ENCODE measurements at places on chromosomes 1 and 21. TPM values are rescaled to one million over a fixed set of nuclear protein-coding genes. Genes with fewer than 3 reads are reported as not detected.

DNA sequence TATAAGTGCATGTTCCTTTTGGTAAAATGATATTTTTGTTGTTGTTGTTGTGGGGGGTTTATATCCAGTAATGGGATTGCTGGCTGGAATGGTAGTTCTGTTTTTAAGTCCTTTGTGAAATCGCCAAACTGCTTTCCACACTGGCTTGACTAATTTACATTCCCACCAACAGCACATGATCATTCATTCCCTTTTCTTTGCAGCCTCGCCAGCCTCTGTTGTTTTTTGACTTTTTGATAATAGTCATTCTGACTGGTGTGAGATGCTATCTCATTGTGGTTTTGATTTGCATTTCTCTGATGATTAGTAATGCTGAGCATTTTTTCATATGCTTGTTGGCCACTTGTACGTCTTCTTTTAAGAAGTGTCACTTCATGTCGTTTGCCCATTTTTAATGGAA, 188.5 kb upstream of the CHRM3 start:
- no peaks in the 10 kb centered on the region for H3K36me3 ChIP-seq
- DNase-seq, result no peak
- H3K27ac ChIP-seq, result no peak overlapping the region
- no peaks in the 10 kb centered on the region for H3K27me3 ChIP-seq
- H3K4me3 ChIP-seq, result no peak overlapping the region

DNA sequence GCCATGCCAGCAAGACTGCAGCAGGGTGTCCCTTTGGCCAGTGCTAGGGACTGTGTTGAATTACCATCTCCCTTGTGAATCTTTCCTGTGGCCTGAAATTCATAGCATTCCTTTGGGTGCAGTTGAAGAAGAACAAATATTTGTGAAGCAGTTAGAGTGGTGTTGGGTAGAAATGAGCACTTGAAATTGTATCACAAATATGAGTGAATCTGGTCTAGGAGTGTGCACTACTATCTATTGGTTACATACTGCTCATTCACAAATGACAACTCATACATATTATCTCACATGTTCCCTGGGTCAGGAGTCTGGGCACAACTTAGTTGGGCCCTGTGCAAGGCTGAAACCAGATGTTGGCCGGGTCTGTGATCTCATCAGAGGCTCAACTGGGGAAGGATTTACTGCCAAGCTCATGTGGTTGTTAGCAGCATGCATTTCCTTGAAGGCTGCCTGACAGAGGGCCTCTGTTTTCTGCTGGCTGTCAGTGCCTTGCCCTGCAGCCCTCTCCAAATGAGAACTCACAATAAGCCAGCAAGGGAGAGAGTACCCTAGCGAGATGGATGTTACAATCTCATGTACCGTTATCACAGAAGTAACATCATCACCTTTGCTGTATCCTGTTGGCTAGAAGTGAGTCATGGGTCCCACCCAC, 23.8 kb downstream of the AJAP1 start:
- no peak for DNase-seq
- no peaks in the 10 kb centered on the region for H3K36me3 ChIP-seq
- H3K27me3 ChIP-seq, result no peaks in the 10 kb centered on the region
- H3K27ac ChIP-seq, result no peak overlapping the region
- H3K4me1 ChIP-seq, result no peaks in the 10 kb centered on the region

C1orf141 gene
- not detected for total RNA-seq

- H3K4me3 ChIP-seq, result no peak overlapping the region
- H3K4me1 ChIP-seq, result no peaks in the 10 kb centered on the region
- no peaks in the 10 kb centered on the region for H3K27me3 ChIP-seq
- no peaks in the 10 kb centered on the region for H3K36me3 ChIP-seq
- DNase-seq, result no peak
- no peak overlapping the region for H3K27ac ChIP-seq
These were observed 731.4 kb downstream of the LTN1 start for GRCh38 chr21:28261298-28261697.

- H3K27ac ChIP-seq, result no peak overlapping the region
- peaks cover 12% of the 10 kb centered on the region for H3K4me1 ChIP-seq
- H3K36me3 ChIP-seq, result no peaks in the 10 kb centered on the region
- DNase-seq, result no peak
- H3K27me3 ChIP-seq, result no peaks in the 10 kb centered on the region
These were observed 32.4 kb upstream of the PTGFRN start for GRCh38 chr1:116877141-116877818.

DNA sequence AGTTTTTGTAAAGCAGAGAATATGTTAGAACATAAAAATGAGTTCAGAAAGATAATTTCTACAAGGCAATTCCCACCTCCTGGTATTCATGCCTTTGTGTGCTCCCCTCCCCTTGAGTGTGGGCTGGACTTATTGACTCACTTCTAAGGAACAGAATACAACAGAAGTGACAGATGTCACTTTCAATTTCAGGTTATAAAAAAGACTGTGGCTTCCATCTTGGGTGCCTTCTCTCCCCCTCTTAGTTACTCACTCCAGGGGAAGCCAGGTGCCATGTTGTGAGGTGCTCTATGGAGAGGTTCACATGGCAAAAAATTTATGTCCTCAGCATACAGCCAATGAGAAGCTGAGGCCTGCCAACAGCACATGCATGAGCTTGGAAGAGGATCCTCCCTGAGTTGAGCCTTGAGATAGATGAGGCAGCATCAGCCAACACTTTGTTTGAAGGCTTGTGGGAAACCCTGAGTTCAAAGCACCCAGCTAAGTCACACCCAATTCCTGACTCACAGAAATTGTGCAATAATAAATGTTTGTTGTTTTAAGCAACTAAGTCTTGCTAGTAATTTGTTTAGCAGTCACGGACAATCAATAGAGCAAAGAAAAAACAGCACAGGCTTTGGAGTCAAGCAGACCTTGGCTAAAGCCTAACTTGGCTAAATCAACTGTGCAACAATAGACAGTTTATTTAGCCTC, 73.5 kb upstream of the NGF start:
- H3K4me3 ChIP-seq, result no peak overlapping the region
- H3K27me3 ChIP-seq, result no peaks in the 10 kb centered on the region
- DNase-seq, result peak; percentile 71
- H3K27ac ChIP-seq, result peak overlapping the region; percentile 22
- peaks cover 43% of the 10 kb centered on the region for H3K4me1 ChIP-seq

- no peaks in the 10 kb centered on the region for H3K27me3 ChIP-seq
- no peak overlapping the region for H3K4me3 ChIP-seq
- H3K27ac ChIP-seq, result no peak overlapping the region
- no peaks in the 10 kb centered on the region for H3K4me1 ChIP-seq
- H3K36me3 ChIP-seq, result peaks cover 3% of the 10 kb centered on the region
These were observed 4.9 kb upstream of the CORT start for GRCh38 chr1:10444795-10445397.

DNA sequence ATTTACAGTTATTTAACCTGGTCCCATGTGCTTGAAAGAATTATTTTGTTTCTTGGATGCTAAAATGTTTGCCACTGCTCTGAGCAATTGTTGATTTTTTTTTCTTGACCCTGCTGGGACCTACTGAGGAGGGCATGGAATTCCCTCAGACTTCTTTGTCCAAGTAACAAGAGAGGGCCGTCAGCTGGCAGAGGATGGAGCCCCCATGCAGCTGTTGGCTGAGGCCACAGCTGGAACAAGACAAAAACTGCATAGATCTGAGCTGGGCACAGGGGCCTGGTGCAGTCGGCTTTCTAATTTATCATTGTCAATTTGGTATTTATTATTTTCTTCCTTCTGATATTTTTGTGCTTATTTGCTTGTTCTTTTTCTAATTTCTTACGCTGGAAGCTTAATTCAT, 39.6 kb upstream of the ABCG1 start:
- no peak overlapping the region for H3K27ac ChIP-seq
- H3K4me3 ChIP-seq, result no peak overlapping the region
- no peak for DNase-seq

TRAF3IP3 gene
- not detected for total RNA-seq

- H3K36me3 ChIP-seq, result peaks cover 19% of the 10 kb centered on the region
- no peak overlapping the region for H3K27ac ChIP-seq
- H3K27me3 ChIP-seq, result no peaks in the 10 kb centered on the region
- H3K4me1 ChIP-seq, result 0 out of 2 replicates have a peak, but pooled peaks cover 5% of the 10 kb centered on the region
These were observed 36.7 kb downstream of the ATP1A1 start for GRCh38 chr1:116409751-116410191.

GRCh38 chr1:159700312-159700711, 14.1 kb downstream of the CRP start:
- no peak overlapping the region for H3K4me3 ChIP-seq
- DNase-seq, result no peak
- H3K36me3 ChIP-seq, result no peaks in the 10 kb centered on the region
- no peaks in the 10 kb centered on the region for H3K27me3 ChIP-seq

- H3K36me3 ChIP-seq, result peaks cover 21% of the 10 kb centered on the region
- H3K27me3 ChIP-seq, result no peaks in the 10 kb centered on the region
- H3K27ac ChIP-seq, result no peak overlapping the region
- H3K4me1 ChIP-seq, result no peaks in the 10 kb centered on the region
These were observed 45.0 kb downstream of the ABCD3 start for GRCh38 chr1:94463056-94463764.

RGS1 gene
- not detected for total RNA-seq

DNA sequence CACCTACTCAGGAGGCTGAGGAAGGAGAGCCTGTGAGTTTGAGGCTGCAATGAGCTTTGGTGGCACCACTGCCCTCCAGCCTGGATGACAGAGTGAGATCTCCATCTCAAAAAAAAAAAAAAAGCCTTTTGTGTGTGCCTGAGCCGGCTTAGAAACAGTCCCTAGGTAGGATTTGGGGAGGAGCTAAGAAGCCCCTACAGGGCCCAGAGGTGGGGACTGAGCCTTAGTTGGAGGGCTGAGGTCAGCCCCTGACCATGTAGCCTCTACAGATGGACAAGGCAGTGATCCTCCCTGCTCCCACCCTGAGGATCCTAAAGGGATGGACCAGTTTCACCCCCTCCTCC, 2.5 kb downstream of the ADAMTSL4 start:
- H3K36me3 ChIP-seq, result no peaks in the 10 kb centered on the region
- peaks cover 16% of the 10 kb centered on the region for H3K4me1 ChIP-seq
- DNase-seq, result no peak
- no peak overlapping the region for H3K27ac ChIP-seq

SLFNL1 gene
- total RNA-seq, result 0.03 TPM

DNA sequence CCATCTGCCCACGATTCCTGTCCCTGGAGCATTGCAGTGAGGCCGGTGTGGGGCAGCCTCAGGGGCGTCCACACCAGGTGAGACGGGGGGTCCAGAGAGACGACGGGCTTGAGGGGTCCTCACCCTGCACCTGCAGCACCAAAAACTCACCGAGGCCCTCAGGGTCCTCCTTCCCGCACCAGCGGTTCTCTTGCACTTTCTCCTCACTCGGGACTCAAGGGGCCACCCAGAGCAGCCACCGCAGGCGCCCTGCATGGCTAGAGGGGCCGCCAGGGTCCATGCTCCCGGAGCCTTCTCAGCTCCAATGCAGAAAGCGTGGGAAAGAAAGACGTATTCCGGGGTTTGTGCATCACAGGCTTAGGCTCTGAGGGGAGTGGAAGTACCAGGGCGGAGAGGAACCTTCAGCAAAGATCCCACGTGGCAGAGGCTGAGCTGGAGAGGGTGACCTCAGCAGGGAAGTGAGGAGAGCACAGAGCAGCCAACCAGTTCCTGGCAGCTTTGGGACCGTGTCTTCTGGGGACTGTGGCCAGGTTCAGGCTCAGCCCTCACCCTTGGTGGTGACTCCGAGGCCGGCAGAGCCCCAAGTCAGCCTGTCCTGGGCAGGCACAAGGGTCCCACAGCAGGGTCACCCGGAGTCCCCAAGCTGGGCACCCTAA, 19.5 kb upstream of the COL6A2 start:
- H3K4me1 ChIP-seq, result peaks cover 22% of the 10 kb centered on the region
- no peaks in the 10 kb centered on the region for H3K36me3 ChIP-seq
- DNase-seq, result no peak
- no peak overlapping the region for H3K27ac ChIP-seq
- H3K27me3 ChIP-seq, result no peaks in the 10 kb centered on the region

NUP210L gene
- total RNA-seq, result not detected

S100A5 gene
- not detected for total RNA-seq

GRCh38 chr1:33280091-33280661, 23.9 kb downstream of the ZNF362 start:
- H3K4me3 ChIP-seq, result no peak overlapping the region
- H3K4me1 ChIP-seq, result no peaks in the 10 kb centered on the region
- H3K27me3 ChIP-seq, result no peaks in the 10 kb centered on the region

BGLAP gene
- total RNA-seq, result not detected

PIAS3 gene
- 15.7 TPM for total RNA-seq

S100A16 gene
- 38.8 TPM for total RNA-seq

DNA sequence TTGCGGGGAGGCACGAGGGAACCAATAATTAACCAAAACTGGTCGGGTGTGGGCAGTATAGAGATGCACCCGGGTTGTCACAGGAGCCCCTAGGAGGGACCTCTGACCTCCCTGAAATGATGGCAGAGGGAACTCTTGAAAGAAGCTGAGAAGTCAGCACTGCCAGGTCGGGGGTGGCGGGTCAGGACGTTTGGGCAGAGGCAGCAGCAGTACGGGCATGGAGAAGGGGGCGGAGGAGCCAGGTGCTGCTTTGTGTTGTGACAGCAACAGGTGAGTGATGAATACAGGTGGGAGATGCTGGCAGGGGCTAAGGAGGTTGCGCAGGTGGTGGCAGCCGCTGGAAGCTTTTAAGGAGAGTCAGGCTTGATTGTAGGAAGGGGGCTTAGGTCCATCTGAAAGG, 11.7 kb downstream of the TNFRSF1B start:
- peak overlapping the region; percentile 23 for H3K27ac ChIP-seq
- no peaks in the 10 kb centered on the region for H3K27me3 ChIP-seq
- peaks cover 16% of the 10 kb centered on the region for H3K4me1 ChIP-seq
- no peak overlapping the region for H3K4me3 ChIP-seq
- no peaks in the 10 kb centered on the region for H3K36me3 ChIP-seq

GRCh38 chr1:50476800-50477199, 53.6 kb upstream of the DMRTA2 start:
- H3K27me3 ChIP-seq, result no peaks in the 10 kb centered on the region
- no peak overlapping the region for H3K4me3 ChIP-seq
- H3K27ac ChIP-seq, result no peak overlapping the region
- DNase-seq, result no peak
- H3K4me1 ChIP-seq, result peaks cover 7% of the 10 kb centered on the region
- peaks cover 18% of the 10 kb centered on the region for H3K36me3 ChIP-seq

DNA sequence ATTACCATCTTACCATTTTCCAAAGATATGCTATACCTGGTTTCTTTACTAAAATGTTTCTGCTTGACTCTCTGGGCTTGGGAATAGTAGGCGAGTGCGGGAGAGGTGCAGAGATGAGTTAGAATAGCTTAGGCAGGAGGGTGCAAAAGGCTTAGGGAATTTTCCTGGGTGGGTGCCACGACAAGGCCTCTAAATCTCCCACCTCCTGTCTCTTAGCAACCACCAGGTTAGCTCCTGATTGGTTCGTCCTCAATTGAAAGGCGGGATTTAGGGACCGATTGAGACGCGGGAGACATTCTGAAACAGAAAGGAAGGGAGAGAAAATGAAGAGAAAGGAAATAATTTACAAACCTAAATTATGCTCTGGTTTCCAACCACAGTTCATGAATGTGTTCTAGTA, 3.1 kb downstream of the ACKR1 start:
- no peak for DNase-seq
- H3K27ac ChIP-seq, result no peak overlapping the region
- H3K4me3 ChIP-seq, result no peak overlapping the region
- no peaks in the 10 kb centered on the region for H3K4me1 ChIP-seq

IL12RB2 gene
- not detected for total RNA-seq

PAPPA2 gene
- total RNA-seq, result 1.2 TPM

- H3K27ac ChIP-seq, result no peak overlapping the region
- no peak for DNase-seq
- H3K4me3 ChIP-seq, result no peak overlapping the region
- no peaks in the 10 kb centered on the region for H3K4me1 ChIP-seq
- H3K27me3 ChIP-seq, result peaks cover 3% of the 10 kb centered on the region
- H3K36me3 ChIP-seq, result no peaks in the 10 kb centered on the region
These were observed 3.9 kb downstream of the TACSTD2 start for GRCh38 chr1:58573138-58573537.

- peaks cover 42% of the 10 kb centered on the region for H3K4me1 ChIP-seq
- peak; percentile 21 for DNase-seq
- H3K4me3 ChIP-seq, result no peak overlapping the region
- H3K27me3 ChIP-seq, result no peaks in the 10 kb centered on the region
- no peaks in the 10 kb centered on the region for H3K36me3 ChIP-seq
- H3K27ac ChIP-seq, result peak overlapping the region; percentile 99
These were observed 37.7 kb upstream of the PADI1 start for GRCh38 chr1:17167041-17167785.

ATG4C gene
- total RNA-seq, result 7.3 TPM

Measured in SJSA1 (cell line).